GM12892 (cell line): ENCODE measurements at places on chromosomes 6 and 20.
A peak's percentile ranks its signal among the peaks of the same experiment; 100 is the strongest.

DNA sequence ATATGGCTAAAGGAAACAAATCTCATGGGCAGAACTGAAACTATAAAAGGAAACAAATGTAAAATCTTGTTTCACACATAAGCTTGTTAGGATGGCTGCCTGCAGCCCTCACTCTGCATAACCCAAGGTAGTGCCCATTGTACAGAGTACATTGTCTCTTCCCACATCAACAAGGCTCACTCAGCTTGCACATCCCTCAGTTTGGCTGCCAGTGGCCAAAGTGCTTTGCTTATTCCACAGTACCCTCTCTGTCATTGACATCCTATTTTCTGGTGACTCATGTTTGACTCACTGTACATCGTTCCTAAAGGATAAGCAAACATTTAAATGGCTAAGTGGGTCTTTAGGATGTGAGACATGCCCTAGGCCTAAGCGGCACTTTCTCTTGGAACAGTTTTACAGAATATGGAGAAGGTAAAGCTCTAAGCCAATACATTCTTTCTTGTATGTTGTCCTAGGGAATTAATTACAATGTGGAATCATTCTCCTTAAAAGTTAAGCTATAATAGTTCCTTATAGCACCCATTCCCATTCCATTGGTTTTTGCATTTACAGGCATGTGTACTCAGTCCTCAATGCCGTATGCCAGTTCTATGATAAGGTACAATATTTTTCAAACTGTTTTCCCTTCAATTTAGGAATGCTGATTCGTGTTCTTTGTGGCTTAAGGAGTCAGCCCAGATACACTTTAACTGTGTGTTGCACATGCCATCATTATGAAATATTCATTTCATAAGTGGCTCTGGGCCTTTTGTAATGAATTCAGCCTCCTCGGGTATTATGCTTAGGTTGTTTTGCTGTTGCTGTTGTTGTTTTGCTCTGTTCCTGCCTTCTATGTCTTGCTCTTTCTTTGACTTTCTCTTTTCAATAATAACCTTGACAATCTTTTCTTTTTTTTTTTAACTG, 5.5 kb downstream of the ANKEF1 start:
- no peak for DNase-seq

- DNase-seq: no peak
Observed at GRCh38 chr6:66555082-66555481, 848.1 kb upstream of the EYS start.

DNA sequence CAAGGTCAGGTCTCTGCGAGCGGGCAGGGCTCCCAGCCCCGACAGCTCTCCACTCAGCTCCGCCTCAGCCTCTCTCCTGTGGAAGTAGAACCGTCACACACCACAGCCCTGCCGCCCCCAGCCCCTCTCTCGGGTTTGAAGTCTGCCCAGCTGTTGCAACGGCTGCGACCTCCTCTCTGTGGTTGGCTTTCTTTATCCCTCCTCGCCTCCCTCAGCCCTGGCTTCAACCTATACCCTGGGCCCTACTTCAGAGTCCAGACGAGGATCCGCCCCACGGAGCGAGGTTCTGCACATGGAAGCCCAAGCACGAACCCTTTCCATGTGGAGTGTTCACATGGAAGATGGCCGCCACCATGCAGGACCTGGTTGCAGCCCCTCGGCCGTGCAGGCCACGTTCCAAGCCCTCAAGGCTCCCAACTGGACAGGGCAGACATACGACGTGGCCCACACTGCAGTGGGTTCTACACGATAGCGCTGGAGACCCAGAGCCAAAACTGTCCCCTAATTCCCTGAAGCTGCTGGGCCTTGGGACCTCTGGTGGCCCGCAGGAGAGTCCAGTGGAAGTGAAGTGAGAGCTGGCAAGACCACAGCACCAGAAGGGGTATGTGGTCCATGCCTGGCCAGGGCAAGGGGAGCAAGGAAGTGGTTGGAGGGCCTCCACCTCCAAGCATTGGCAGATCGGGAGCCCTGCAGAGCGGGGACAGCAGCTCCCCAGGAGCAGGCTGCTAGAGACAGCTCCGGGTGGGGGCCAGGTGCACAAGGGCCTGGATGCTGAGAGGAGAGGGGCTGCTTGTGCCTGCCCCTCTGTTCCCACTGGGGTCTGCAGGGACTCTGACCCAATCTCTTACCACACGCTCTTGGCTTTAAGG, 69.8 kb downstream of the GINS1 start:
- DNase-seq: no peak

DNA sequence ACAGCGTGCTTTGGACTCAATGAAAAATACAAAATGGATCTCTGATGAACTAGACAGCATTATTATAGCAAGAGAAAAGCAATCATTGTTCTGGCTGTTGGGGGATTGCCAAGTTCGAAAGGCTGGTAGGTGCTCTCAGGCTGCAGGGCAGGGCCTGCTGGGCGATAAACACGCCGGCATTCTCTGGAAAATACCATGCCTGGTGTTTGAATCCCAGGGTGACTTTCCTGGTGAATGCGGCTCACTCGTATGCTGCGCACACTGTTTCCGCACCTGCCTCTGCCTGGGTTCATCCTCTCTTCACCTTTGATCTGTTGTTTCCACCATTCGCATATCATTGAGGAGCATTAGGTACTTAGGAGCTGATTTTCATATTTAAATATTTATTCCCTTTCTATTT, 37.4 kb downstream of the GCNT2 start:
- DNase-seq: no peak

DNA sequence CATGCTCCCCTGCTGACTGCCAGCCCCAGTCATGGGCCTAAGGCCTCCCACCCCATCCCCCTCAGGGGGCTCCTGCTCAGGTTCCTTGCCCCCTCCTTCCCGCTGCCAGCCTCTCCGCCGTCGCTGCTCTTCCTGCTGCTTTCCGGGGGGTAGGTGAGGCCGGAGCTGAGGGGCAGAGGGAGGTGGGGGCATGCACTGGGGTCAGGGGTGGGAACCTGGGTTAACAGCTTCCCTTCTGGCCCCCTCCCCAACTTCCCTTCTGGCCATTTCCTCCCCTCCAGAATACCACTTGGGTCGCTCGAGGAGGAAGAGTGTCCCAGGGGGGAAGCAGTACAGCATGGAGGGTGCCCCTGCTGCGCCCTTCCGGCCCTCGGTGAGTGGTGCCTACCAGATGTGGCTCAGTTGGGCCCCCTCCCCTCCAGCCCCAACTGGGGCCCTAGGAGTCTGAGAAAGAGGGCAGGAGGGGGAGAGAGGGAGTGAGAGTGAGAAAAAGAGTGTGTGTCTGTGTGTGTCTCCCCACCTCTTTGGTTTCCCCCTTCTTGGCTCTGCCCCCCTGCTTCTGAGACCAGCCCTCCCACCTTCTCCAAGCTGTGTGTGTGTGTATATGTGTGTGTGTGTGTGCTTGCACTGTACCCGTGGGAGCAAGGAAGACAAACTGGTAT, 12.1 kb downstream of the SYNGAP1 start:
- DNase-seq: no peak

- no peak for DNase-seq
Observed at GRCh38 chr6:50840112-50840810, 21.6 kb downstream of the TFAP2B start.

DNA sequence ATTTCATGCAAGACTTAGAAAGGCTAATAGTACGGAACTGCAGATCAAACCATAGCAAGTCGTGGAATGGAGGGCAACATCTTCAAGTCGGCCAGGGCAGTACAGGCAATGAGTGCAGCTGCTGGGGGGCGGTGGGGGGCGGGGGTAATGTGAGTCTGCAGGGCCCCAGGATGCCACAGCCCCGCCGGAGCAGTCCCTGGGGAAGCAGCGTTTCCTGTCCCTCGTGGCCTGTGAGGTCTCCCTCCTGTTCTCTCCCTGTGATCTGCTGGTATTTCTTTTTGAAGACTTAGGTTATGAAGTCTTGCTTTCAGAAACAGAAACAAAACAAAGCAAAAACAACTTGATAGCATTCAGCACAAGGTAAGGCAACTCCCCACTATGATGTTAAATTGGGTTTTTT, 351.9 kb downstream of the FOXA2 start:
- no peak for DNase-seq

DNA sequence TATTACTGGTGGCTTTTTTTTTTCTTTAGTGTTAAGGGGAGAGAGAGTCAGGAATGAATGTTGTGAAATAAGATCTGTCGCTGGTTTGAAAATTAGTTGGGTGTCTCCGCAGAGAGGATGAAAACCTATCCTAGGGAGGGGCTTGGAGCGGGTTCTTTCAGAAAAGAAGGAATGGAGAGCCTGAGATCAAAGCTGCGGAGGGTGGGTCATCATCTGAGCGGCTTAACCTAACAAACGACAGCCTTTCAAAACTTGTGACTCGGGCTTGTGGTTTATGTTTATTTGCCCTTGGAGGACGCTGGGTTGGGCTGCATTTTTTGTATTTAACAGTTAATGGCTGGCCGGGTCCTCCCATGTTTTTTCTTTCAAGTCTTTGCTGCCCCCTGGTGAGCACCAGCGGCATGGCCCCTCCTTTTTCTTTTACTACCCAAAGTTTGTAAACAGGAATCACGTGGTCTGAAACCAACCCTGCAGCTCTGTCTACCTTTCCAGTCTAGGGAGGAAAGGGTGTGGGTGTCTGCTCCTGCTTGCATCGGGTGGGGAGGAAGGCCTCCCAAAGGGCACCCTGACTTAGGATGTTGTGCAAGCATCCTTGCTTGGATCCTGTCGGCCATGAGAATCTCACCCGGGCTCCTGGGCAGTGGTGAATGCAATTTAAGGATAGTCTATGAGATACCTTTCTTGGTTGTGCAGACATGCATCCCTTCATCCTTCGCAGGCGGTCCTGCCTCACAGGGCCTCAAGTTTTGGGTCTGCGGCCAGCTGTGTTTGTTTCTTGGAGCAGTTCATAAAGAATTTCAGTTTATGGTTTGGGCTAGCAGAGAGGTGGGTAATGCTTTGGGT, 2.2 kb downstream of the PIM1 start:
- peak; percentile 57 for DNase-seq
